ENCODE measurements at places on chromosomes 7 and 10.

- no peak for DNase-seq
Measured at GRCh38 chr7:28466885-28467284, 54.6 kb downstream of the CREB5 start.

DNA sequence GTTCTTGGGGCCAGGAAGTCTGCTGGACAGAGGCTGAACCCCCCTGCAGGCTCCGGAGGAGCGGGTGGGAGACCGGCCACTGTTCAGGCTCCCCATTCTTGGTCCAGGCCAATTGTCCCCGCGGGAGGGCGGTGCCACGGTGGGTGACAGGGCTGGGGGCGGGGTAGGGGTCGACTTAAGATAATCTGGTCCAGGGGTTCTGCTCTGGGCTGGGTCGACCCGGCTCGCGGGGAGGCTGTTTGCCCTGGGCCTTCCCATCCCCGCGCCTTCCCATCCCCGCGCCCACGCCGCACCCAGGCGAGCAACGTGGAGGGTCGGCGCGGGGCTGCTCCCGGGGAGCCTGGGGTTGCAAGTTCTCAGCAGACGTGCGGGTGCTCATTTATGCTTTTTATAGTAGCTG lies 7.3 kb upstream of the GLRX3 start:
- no peak for DNase-seq

DNA sequence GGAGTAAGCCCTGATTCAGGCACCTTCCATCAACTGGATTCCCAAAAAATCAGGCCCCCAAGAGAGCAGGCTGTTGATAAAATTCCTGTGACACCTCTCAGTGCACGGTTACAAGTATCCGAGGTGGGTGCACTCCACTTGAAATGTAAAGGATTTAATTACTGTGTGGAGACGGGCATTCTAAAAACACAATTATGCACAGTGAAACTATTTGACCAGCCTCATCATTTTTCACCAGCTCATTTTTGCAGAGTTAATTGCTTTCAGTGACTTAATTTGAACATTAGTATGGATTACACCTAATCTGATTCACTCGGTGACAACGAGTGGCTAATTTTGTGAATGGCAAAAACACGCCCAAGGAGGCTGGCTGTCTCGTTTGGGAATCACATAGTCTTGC lies 2.3 kb downstream of the FOXL3 start:
- DNase-seq = no peak

- no peak for DNase-seq
Measured at GRCh38 chr10:121702351-121703320, 104.4 kb upstream of the FGFR2 start.

DNA sequence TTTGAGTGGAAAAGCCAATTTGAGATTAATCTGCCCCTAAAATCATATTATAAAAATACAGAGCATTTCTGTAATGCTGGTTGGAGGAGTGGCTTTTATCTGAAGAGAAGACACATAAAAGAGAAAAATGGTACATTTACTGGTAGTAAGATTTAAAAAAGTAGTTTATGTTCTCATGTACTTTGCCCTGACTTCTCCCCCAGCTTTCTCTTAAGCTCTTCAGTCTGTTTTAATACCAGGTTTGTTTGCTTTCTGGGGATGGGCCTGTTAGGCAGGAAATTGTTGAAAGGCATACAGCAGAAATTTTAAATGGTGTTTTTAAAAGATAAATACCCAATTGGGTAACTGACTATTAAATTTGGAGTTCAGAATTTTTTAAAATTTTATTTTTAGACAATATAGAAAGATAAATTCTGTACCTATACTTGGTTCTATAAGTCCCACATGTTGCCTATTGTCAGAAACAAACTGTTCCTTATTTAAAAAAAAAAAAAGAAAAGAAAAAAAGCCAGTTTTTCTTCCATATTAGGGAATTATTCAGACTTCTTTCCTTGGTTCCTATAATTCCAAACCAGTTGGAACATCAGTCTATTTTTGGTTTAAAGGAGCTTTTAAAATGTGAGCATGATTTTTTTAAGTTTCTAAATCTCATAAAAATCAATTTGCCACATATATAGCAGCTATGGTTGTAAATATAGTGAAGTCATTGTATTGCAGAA lies 136.6 kb downstream of the ARID5B start:
- no peak for DNase-seq

DNA sequence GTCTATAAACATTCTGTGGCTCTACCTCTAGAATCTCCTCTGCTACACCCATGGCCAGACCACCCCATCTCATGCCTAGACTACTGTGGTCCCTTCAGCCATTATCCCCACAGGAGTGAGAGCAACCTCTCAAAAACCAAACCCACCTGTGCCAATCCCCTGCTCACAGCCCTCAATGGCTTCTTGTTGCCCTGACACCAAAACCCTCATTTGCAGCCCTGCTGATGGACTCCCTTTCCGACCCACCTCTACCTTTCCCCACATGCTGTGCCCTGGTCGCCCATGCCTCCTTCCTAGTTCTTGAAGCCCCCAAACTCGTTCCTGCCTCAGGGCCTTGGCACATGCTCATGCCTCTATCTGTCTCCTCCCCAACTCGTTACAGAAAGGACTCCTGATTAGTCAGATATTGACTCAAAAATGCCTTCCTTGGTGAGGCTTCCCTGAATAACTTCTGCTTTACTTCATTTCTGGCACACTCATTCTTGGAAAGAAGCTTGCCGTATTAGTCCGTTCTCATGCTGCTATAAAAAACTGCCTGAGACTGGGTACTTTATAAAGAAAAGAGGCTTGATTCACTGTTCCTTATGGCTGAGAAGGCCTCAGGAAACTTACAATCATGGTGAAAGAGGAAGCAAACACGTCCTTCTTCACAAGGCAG lies 104.2 kb downstream of the TEX36 start:
- DNase-seq = no peak

GRCh38 chr7:2843711-2844152 lies 376 bp downstream of the GNA12 start:
- DNase-seq = no peak

GRCh38 chr10:78476844-78477243 lies 443.2 kb downstream of the RPS24 start:
- DNase-seq = no peak

GRCh38 chr7:11749629-11750028 lies 82.4 kb downstream of the THSD7A start:
- DNase-seq = no peak

- DNase-seq = no peak
Measured at GRCh38 chr7:94962661-94963060, 55.3 kb downstream of the PPP1R9A start.

- no peak for DNase-seq
Measured at GRCh38 chr10:66622050-66622449, 303.8 kb upstream of the LRRTM3 start.

DNA sequence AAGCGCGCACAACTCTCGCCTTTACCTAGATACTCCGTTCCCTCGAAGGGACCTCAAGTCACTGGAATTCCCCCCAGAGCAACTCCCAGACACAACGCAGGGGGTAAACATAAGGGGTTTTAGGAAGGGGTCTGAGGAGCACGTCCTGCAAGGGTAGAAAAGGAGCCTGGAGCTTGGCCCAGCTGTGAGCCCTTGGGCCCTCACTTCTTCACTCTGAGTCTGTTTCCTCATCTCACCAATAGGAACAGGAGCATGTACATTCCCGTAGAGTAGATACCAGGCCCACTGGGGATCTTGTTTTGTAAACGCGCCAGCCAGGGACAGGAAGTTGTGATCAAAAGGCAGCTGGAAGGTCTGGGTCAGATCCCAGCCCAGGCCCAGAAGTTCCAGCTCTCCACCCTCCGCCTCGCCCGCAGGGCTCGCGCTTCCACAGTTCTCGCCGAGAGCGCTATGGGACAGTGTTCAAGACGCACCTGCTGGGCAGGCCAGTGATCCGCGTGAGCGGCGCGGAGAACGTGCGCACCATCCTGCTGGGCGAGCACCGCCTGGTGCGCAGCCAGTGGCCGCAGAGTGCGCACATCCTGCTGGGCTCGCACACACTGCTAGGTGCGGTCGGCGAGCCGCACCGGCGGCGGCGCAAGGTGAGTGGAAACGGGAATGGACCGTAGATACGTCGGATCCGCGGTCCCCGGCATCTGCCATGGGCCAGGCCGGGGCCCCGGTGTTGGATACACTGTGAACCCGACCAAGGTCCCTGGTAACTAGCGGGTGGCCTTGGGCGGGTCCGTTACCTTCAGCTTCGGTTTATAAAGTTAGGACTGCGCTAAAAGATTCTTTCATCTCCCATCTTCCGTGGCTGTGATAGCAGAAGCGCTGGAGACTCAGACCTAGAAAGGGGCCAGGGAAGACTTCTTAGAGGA lies 1.3 kb downstream of the CYP26C1 start:
- DNase-seq = no peak

GRCh38 chr7:42991913-42992591 lies 59.9 kb downstream of the MRPL32 start:
- DNase-seq = no peak

DNA sequence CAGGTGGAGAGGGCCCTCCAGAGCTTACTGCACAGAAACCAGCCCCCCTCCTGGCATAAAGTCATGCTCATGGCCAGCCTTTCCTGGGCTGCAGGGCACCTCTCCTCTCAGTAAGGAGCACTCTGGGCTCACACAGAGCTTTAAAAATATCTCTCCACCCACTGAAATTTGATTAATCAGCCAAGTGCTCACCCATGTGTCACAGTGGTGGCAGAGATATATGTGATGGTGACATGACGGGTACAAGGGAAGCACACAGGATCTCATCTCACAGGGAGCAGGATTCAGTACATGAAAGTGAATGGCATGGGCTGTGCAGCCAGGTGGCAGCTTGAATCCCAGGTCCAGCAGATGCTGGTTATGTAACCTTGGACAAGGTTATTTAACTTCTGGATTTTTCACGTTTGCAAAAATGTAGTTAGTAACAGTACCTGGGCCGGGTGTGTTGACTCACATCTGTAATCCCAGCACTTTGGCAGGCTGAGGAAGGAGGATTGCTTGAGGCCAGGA lies 144.8 kb downstream of the CALN1 start:
- DNase-seq = no peak

DNA sequence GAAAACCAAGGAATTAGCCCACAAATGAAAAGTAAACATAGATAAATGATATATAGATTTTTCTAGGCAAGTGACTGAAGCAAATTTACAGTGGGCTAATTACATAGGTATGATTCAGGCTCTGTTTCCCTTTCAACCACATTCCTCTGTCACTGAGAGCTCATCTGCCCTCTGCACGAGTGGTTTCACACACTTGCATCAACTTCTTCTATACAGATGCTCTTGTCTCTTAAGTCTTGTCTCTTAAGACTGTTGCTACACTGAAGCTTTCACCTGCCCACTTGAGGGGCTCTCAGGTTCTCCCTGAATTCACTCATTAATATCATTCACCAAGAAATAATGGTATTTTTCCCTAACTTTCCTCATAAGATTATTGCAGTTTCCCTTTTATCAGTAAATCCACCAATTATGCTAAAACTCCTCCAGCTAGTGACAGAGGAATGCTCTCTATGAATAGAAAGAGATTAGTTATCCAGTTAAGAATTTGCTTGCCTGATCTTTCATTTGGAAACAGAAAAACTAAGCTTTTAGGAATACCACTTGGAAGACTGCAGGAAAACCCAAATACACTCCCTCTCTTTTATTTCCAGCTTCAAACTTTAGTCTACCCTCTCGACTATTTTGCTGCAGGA lies 95.7 kb downstream of the ELAPOR2 start:
- no peak for DNase-seq

GRCh38 chr10:69262292-69262751 lies 16.0 kb upstream of the HK1 start:
- DNase-seq = no peak

GRCh38 chr10:12729885-12730284 lies 271.6 kb downstream of the CCDC3 start:
- DNase-seq = no peak

DNA sequence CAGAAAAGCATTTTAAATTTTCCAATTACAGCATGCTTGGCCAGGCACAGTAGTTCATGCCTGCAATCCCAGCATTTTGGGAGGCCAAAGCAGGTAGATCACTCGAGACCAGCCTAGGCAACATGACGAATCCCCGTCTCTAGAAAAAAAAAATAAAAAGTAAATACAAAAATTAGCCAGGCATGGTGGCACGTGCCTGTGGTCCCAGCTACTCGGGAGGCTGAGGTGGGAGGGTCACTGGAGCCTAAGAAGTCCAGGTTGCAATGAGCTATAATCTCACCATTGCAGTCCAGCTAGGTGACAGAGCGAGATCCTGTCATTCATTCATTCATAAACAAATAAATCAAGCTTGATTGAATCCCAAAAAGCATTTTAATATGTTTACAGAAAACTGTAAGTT lies 234.9 kb downstream of the PARD3 start:
- no peak for DNase-seq

DNA sequence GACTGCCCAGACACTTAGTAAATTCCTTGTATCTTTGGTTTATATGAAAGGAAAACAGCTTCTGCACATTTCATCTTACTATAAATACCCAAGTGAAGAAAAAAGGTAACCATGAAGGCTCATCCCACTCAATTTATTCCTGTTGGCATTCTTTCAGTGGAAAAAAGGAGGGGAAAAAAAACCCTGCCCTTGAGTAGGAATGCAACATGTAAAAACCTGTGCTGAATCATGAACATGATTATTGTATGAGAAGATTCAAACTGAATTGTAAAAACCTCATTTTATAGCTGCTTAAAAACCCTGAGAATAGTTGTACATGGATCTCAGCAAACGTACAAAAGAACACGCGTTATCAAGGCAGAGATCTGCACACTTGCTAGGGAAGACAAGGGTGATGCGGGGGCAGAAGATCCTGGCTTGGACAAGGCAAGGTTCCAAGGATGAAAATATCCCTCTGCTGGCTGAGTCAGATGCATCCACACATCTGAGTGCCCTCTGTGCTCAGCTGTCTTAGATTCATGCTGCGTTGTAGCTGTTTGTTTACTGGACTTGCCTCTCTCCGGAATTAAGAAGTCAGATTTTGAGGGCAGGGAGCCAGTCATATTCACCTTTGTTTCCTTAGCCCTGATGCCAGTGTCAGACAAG lies 658.2 kb downstream of the PARD3 start:
- DNase-seq = no peak

- DNase-seq = no peak
Measured at GRCh38 chr10:91493313-91493712, 83.2 kb downstream of the HECTD2 start.

DNA sequence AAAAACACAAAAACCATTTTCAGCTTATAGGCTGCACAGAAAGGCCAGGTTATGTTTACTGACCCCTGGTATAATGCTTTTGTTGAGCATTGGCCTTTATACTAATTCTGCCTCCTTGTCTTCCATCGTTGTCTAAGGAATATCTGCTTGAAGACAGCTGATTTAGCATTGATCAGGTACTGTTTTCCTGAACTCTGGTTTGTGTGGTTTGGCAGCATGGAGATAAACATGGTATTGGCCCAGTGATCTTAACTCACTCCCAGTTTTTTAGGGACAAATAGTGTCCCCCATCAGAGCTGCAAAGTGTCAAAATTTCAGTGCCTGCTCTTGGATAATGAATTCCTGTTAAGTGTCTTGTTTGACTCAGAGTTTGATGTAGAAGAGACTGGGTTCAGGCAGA lies 100.8 kb downstream of the SND1 start:
- DNase-seq = no peak

All from stimulated activated CD8-positive, alpha-beta memory T cell treated with anti-CD3 and anti-CD28 coated beads, Interleukin-4, amount 100 ng/mL, for 4 hours (primary cell).